Activated CD8-positive, alpha-beta memory T cell treated with anti-CD3 and anti-CD28 coated beads for 24 hours (primary cell): ENCODE measurements at places on chromosomes 13 and 19.

DNA sequence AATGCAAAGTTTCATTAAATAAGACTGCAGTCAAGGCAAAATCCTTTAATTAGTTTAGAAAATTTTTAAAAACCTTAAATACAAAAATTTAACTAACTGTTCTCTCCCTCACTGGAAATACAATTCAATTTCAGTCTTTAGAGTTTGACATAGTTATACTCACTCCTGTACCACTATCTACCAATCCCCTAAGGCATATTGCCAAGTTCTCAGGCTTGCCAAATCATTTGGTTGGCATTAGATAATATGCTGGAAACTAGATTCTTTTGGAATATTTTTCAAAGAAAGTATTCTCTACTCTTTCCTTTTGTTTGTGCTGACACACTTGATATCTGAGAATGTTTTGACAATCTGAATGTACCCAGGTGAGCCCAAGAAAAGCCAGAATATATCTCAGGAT lies 77.2 kb downstream of the TSC22D1 start:
- DNase-seq = no peak

DNA sequence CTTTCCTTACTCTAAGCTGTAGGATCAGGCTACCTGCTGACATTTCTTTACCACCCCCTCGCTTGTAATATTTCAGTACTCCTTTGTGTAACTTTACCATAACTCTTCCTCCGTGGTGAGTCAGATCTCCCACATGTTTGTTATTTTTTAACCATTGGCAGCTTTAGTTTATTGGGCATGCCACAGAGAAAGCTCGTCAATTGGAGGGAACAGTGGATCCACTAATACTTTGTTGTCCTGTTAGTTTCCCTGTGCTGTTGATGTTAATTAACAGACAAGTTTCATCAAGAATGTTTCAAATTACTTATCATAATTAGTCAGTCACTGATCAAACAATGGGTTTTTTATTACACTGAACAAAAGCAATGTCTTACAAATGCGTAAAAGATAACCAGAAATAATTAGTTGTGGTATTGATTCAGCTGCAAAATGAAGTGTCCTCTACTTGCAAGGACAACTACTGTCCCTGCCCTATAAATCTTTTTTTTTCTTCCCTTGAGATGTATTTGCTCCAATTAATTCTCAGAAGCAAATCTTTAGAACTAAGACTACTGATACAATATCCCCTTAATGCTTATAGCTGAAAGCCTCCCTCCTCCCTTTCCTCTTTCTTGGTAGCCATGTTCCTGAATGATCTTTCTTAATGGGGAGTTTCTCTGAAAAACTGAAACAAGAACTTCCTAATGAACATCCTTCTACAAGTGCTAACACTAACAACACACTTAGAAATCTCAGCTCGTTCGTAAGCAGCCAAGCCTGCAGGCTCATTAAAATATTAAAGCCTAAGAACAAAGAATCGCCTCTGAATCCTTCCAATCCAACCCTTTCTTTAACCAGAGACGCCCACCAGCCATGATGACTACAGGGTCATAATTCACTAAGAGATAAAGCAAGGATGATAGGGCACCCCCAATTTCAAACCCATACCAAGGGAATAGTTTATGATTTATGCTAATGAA lies 22.2 kb downstream of the EFNB2 start:
- no peak for DNase-seq

GRCh38 chr13:33633701-33634545 lies 184.0 kb upstream of the RFC3 start:
- DNase-seq = no peak

GRCh38 chr19:45816236-45817009 lies 1.3 kb upstream of the RSPH6A start:
- no peak for DNase-seq

GRCh38 chr19:9673912-9674662 lies 813 bp downstream of the ZNF562 start:
- DNase-seq = peak; percentile 80

- peak; percentile 47 for DNase-seq
Observed at GRCh38 chr13:113155201-113155600, 3.2 kb upstream of the PROZ start.

DNA sequence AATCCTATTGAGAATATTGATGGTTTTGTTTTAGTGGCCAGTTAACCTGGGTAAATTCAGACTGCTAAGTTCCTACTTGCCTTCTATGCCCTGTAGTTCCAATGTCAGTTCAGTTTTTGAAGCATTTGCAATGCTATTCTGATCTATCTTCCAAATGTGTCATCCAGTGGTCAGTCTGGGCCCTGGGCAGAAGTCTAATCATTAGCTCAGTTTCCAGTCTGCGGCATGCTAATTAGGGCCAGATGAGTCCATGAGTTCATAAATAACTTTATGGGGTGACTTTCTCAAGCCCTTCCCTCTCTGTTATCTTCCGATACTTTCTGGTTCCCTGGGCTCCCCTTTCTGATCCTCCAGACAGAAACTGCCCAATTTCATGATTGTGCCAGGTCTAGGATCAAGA lies 32.7 kb downstream of the FAM187B start:
- DNase-seq = no peak

- DNase-seq = no peak
Observed at GRCh38 chr19:2516727-2517126, 40.8 kb downstream of the GADD45B start.

GRCh38 chr19:4032436-4032835 lies 24.9 kb downstream of the PIAS4 start:
- no peak for DNase-seq

- DNase-seq = peak; percentile 82
Observed at GRCh38 chr19:3801412-3802096, 15.4 kb upstream of the MATK start.

- no peak for DNase-seq
Observed at GRCh38 chr19:1132552-1133383, 29.0 kb downstream of the GPX4 start.

- no peak for DNase-seq
Observed at GRCh38 chr19:29875931-29876330, 64.1 kb downstream of the CCNE1 start.

GRCh38 chr13:95298971-95299621 lies 2.2 kb downstream of the ABCC4 start:
- no peak for DNase-seq

DNA sequence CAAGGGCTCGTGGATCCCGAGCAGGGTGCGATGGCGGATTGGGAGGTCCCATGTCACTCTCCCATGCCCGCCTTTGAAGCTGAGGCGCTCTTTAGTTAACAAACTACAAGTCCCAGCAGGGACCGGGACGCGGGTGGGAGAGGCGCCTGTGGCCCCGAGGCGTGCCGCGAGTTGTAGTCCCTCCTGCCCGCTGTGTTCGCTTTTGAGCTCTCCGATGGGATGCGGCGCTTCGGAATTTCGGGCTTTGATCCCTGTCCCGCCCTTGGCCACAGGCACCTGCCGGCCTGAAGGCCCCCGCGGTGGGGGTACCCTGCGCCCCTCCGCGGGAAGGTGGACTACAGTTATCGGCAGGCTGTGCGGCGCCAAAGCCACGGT lies 11.0 kb downstream of the CYTH2 start:
- peak; percentile 76 for DNase-seq

GRCh38 chr13:20181188-20181587 lies 11.6 kb downstream of the GJB2 start:
- DNase-seq = no peak

GRCh38 chr13:49343255-49343654 lies 95.5 kb downstream of the CDADC1 start:
- no peak for DNase-seq

DNA sequence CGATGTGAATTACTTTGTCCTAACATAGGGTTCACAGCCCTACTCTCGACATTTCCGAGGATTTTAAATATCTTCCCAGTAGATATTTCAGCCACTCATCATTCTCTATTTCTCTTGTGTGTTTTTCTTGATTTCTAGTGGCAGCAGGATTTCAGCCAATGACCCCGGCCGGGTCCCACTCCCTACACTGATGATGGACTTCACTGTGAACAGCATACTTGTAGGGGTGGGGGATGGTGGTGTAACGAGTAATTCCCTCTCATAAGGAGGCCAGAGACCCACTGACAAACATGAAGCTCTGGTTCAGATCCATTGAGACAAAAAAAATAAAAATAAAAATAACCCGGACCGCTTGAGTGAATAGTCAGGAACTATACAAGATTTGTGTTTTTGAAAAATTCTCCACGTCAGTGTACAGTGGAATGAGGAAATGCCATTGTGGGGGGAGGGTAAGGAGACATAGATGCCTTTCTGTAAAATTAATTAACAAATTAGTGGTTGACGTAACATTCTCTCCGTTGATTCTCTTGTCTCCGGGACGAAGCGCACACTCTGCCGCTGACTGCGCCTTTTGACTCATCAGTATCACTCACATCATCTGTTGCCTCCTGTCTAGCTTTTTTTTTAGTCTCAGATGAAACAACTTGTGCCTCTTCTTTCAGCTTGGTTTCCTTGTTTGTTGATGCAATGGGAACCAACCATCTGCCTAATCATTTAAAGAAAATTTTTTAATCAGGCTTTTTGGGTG lies 48.8 kb upstream of the IRS2 start:
- DNase-seq = no peak

DNA sequence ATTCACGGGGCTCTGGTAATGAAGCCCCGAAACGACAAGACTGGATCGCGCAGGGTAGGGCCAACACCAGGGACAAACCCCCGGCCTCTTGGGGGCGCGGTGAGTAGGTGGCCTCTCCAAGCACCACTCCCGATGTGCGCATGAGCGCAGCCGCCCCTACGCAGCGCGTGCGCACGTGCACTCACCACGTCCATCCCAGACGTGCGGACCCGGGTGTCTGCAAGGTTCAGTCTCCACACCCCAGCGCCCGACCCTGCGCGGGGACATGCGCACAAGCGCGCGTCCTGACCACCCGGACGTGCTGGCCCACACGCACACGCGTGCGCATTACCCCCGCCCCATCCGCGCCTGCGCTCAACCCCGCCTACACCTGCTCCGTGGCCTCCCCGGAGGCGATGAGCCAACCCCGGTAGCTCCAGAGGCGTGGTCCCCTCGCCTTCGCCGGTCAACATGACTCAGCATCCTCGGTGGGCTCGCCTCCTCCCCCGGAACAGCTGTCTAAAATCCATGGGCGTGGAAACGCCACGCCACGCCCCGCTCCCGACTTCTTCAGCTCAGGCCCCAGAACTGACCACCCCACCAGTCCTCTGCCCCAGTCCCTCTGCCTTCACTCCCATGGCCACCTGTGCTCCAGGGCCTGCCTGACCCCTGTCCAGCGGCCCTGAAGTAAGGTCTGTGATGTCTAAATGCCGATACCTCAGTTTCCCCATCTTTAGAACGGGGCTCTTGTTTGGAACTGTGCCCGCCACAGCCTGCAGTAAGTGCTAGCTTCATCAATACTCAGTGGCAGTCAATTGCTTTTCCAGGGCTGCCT lies 5.6 kb upstream of the GPI start:
- peak; percentile 98 for DNase-seq

DNA sequence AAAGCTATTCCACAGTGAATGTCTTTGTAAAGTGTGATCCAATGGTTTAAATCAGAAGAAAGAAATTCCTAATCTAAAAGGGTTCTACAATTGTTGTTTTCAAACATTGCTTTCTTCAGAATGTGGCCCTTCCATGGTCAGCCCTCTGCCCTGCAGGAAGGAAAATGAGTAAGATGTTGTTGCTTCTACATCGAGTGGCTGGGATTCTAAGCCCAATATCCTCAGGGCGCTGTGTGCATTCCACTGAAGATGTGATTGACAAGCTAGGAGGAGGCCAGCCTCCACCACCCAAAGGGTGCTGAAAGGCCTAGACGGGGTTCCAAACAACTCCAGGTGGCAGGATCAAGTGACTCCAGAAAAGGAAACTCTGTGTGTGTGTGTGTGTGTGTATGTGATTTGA lies 316.9 kb upstream of the TSHZ3 start:
- no peak for DNase-seq

GRCh38 chr19:50657222-50657669 lies 8.0 kb downstream of the C19orf81 start:
- DNase-seq = no peak

DNA sequence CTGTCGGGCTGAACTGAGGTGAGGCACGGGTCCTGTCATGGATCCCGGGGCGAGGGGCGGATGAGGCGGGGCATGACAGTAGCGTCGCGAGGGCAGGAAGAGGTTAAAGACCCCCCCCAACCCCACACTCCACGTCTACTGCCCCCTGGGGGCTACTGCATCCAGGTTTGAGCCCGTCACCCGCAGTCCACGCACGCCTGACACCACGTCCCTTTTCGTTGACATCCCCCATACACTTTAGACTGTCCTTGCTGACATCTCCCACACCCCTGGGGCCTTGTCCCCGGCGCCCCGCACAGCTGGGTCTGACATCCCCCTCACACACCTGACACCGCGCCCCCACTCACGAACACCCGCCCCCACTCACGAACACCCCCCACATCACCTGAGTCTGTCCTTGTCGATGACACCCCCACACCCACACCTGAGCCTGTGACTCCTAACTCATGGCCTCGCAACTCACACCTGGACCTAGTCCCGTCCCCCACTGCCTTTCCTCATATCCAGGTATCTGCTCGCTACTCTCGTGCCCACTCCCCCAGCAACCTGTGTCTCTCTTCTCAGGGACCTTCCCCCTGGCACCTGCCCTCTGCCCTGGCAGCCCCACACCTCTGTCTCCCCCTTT lies 416 bp downstream of the SLC25A42 start:
- no peak for DNase-seq

- no peak for DNase-seq
Observed at GRCh38 chr13:113028336-113029060, 59.5 kb downstream of the MCF2L start.

DNA sequence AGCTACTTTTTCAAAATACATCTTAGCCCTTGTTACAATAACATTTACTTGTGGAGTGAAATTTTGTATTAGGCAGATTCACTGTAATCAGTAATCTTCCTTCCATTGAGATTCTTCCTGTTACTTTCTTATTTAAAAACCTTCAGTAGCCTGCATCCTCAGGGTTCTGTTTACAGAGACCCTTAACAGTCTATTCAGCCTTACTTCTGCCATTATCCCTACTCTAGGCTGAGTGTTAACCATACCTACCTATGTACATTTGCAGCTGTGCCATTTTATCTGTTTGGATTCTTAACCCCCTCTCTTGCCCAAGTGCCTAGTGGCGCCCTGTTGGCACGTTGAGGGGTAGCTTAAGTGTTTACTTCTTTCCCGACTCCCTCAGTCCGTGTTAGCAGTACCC lies 71.9 kb downstream of the LRCH1 start:
- no peak for DNase-seq

GRCh38 chr13:44763615-44764301 lies 187.6 kb upstream of the TSC22D1 start:
- peak; percentile 38 for DNase-seq

GRCh38 chr13:60433505-60433904 lies 36.5 kb downstream of the TDRD3 start:
- DNase-seq = no peak

- DNase-seq = no peak
Observed at GRCh38 chr13:96172066-96172465, 82.2 kb downstream of the HS6ST3 start.

DNA sequence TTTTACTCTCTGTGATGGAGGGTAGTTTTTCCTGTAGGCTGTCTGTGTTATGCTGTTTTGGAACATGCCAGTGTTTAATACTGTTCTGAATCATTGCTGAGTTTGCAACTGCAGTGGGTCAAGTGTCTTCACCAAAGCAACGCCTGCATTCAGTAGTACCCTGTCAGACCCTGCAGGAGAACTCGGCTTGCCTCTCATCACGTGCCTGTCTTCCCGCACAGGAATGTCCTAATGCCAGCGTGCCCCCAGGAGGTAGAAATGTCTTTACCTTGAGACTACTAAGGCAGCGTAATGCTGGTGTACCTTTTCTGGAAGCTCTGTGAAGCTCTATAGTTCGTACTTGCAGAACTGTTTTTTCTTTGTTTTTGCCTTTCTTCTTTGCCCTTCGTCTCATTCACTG lies 42.3 kb downstream of the POLR1D start:
- no peak for DNase-seq

GRCh38 chr13:68030152-68030809 lies 800.1 kb upstream of the PCDH9 start:
- no peak for DNase-seq
